Motor neuron (in vitro differentiated cells): ENCODE measurements at places on chromosomes 12 and 14. TPM values are rescaled to one million over a fixed set of nuclear protein-coding genes. Genes with fewer than 3 reads are reported as not detected.

DNA sequence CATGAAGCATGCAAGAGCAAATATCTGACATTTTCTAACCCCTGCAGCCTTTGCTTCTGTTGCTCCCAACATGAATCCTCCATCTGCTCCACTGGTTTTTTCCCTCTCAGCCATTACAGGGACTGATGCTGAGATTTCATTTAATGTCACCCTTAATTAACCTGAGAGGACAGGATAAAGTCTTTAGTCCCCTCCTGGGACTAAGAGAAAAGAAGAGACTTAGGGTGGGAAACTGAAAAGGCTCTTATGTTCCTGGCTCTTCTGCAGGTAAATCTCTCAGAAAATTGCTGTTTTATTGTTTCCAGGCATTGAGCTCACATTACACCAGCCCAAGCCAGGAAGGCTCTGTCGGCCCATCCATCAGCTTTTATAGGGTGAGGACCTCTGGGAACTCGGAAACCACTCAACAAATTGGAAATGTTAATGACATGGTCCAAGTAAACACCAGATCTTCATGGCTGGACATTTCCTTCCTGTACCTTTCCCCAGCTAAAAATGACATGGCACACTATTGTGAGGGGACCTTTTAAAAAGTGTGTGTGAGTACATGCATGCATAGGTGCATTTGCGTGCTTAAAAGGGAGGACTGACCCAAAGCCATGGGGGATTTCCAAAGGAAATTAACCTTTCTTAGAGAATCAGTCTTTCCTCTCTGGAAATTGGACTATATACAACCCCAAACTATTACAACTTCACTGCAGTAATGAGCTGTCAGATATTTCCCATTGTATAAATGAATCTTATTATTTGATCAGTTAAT is 408.1 kb upstream of the TMTC1 start:
- peak; percentile 53 for ATAC-seq

DNA sequence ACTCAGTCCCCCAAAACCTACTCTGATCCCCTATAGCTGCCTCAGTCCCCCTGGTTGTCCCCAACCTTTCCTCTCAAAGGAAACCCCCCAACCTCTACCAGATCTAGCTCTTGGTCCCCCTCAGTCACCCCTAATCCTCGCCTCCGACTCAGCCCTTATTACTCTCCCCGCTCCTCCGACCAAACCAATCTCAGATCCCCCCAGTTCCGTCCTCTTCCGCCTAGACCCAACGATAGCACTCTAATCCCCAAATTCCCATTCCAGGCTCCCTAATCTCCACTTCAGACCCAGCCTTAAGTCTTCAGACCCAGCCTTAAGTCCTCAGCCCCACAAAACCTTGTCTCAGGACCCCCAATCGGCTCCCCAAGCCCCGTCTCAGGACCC is 612 bp downstream of the VPS37B start:
- ATAC-seq, result no peak

DNA sequence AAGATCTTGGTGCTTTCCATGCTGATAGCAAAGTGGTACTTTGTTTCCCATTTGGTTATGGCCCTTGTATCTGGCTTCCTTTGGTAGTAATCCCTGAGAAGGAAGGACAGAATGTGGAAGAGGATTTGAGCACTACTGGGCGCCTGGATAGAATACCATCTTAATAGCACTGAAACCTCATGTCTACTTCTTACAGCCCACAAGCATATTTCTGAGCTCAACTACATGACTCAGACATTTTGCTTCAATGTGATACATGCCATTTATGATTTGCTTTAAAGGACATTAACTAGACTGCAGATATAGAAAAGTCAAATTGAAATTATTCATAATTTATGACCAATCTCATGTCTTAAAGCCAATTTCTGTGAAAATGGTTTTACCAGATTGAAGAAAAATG is 80.4 kb downstream of the LIN7A start:
- no peak for ATAC-seq

- ATAC-seq, result no peak
Measured at GRCh38 chr14:98144964-98145363, 1127.0 kb downstream of the BCL11B start.

DNA sequence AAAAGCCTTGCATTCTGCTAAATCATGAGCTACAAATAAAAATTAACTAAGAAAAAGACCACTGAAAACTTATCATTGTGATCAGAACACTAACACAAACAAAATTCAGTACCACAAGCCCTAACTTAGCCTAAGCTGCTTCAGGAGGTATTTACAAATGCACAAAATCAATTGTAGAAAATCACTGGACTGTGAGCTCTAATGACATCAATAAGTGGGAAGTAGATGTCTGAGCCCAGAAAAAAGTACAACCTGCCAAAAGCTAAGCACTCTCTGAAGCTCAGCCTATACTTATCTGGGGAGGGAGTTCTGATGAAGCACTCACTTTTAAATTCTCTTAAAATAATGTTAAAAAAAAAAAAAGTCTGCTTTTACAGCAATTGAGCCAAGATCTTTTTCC is 92.9 kb downstream of the SLCO1B1 start:
- no peak for ATAC-seq

GRCh38 chr12:112962561-112962960 is 15.8 kb upstream of the OAS2 start:
- ATAC-seq, result no peak

- ATAC-seq, result no peak
Measured at GRCh38 chr14:71362282-71362681, 455.0 kb downstream of the PCNX1 start.

- no peak for ATAC-seq
Measured at GRCh38 chr12:130876297-130876696, 4.4 kb downstream of the RAN start.

DNA sequence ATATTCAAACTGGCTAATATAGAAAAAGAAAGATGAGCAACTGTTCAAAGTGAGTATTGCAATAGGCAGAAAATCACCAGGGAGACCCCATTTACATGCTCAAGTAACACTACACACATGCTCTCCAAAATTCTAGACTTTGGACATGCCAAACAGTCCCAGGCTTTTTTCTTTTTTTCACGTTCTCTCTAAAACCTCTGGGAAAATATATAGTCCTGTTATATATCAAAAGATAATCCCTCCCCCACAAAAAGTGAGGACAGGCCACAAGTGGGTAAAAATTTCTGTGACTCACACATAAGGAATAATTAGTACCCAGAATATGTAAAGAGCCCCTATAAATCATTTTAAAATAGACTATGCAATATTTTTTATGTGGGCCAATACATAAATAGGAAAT is 55.2 kb downstream of the EFCAB11 start:
- ATAC-seq, result no peak

DNA sequence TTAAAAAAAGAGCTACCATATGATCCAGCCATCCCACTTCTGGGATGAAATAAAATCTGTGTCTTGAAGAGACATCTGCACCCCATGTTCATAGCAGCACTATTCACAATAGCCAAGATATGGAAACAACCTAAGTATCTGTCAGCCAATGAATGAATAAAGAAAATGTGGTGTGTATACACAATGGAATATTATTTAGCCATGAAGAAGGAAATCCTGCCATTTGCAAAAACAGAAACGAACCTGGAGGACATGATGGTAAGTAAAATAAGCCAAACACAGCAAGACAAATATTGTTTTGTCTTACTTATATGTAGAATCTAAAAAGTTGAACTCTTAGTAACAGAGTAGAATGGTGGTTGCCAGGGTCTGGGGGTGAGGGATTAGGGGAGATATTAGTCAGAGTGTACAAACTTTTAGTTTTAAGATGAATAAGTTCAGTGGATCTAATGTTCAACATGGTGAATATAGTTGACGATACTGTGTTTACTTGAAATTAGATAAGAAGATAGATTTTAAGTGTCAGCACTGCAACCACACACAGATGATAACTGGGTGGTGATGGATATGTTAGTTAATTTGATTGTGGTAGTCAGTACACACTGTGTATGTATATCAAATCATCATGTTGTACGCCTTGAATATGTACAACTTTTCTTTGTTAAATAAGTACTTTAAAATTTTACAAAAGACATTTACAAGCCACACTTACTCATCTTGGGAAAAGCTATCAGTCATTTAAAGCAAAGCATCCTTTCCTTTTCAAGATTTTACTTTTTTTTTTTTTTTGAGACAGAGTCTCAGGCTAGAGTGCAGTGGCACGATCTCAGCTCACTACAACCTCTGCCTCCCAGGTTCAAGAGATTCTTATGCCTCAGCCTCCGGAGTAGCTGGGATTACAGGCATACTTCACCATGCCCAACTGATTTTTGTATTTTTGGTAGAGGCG is 89.9 kb downstream of the BICD1 start:
- peak; percentile 51 for ATAC-seq

- ATAC-seq, result no peak
Measured at GRCh38 chr12:53928054-53928835, 10.4 kb upstream of the HOXC13 start.

DNA sequence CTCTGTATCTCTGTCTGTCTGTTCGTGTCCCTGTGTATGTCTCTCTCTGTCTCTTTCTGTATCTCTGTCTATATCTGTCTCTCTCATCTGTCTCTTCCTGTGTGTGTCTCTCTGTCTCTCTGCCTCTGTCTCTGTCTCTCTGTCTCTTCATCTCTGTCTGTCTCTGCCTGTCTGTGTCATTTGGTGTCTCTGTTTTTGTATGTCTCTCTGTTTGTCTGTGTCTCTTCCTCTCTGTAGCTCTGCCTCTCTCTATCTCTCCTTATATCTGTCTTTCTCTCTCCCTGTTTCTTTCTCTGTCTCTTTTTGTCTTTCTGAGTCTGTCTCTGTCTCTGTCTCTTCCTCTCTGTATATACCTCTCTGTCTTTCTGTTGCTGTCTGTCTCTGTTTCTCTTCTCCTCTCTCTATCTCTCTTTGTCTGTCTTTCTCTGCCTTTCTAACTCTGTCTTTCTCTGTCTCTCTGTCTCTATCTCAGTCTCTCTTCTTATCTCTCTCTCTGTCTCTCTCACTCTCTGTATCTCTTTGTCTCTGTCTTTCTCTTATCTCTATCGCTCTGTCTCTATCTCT is 50.2 kb downstream of the TMEM121 start:
- ATAC-seq, result no peak

DNA sequence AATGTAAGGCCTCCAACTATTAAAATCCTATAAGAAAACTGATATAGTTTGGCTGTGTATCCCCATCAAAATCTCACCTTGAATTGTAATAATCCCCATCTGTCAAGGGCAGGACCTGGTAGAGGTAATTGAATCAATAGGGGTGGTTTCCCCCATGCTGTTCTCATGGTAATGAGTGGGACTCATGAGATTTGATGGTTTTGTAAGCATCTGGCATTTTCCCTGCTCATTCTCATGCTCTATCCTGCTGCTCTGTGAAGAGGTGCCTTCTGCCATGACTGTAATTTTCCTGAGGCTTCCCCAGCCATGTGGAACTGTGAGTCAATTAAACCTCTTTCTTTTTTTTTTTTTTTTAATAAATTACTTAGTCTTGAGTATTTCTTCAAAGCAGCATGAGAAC is 31.9 kb downstream of the TSPAN19 start:
- ATAC-seq, result no peak

GRCh38 chr14:37399517-37399916 is 195.5 kb downstream of the FOXA1 start:
- ATAC-seq, result no peak

SLC25A21 gene
- total RNA-seq, result 2.2 and 3.9 TPM in 2 replicates

ADGRD1 gene
- total RNA-seq, result 1.7 and 3.7 TPM in 2 replicates

RERG gene
- total RNA-seq, result 1.9 and 2.1 TPM in 2 replicates

MUCL1 gene
- 1.5 TPM in 1 of 2 replicates, not detected in the other for total RNA-seq

MYRFL gene
- total RNA-seq, result not detected in 2 replicates
